ENCODE measurements at places on chromosomes 4 and X.

DNA sequence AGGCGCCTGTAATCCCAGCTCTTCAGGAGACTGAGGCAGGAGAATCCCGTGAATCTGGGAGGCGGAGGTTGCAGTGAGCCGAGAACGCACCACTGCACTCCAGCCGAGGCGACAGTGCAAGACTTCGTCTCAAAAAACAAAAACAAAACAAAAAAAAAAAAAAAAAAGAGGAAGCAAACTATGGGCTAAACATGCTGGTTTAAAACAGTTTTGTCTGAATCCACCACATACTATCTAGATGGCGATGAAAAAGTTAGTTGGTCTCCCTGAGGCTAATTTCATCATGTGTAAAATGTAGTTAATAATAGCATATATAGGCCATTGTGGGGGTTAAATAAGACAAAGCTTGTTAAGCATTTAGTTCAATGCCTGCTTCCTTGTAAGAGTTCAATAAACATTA is 451.1 kb downstream of the RPA4 start:
- no peak for DNase-seq
- H3K27ac ChIP-seq, result no peak overlapping the region
- H3K4me1 ChIP-seq, result no peaks in the 10 kb centered on the region
- no peaks in the 10 kb centered on the region for H3K36me3 ChIP-seq

- no peaks in the 10 kb centered on the region for H3K36me3 ChIP-seq
- H3K4me3 ChIP-seq, result no peak overlapping the region
- no peak for DNase-seq
- H3K4me1 ChIP-seq, result no peaks in the 10 kb centered on the region
These were observed 959.1 kb upstream of the LCORL start for GRCh38 chr4:18980516-18981233.

GRCh38 chr4:82623121-82623683 is 61.4 kb upstream of the TMEM150C start:
- no peaks in the 10 kb centered on the region for H3K36me3 ChIP-seq
- no peak overlapping the region for H3K27ac ChIP-seq
- H3K4me3 ChIP-seq, result no peak overlapping the region
- no peaks in the 10 kb centered on the region for H3K27me3 ChIP-seq
- no peak for DNase-seq

DNA sequence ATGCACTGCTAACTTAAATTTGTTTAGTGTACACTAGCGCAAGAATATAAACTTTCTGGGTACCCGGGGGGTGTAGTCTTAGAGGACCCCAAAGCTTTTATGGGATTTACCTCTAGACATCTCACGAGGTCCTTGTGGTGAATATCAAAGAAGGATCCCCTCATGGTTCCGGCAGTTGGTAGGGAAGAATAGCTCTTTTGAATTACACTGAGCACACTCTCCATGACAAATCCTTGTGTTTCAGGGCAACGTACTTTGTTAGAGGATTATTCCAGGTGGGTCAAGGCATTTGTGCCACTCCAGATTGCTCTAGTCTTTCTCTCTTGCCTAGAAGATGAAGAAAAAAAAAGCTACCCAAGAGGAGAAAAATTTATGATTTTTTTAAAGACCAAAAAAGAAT is 387.6 kb downstream of the PDHA2 start:
- H3K4me3 ChIP-seq, result no peak overlapping the region
- H3K4me1 ChIP-seq, result no peaks in the 10 kb centered on the region
- H3K27ac ChIP-seq, result no peak overlapping the region
- DNase-seq, result no peak
